ENCODE measurements at places on chromosomes 7 and 10. TPM values are rescaled to one million over a fixed set of nuclear protein-coding genes. Genes with fewer than 3 reads are reported as not detected.
A peak's percentile ranks its signal among the peaks of the same experiment; 100 is the strongest.

ABCC2 gene
- polyA plus RNA-seq: 2.4 TPM

EBF3 gene
- polyA plus RNA-seq: 5.1 TPM

MOGAT3 gene
- polyA plus RNA-seq: not detected

RASA4 gene
- 74.3 TPM for polyA plus RNA-seq

KCND2 gene
- 0.20 TPM for polyA plus RNA-seq

TEX36 gene
- polyA plus RNA-seq: not detected

TMEM139 gene
- 1.2 TPM for polyA plus RNA-seq

PRPS1L1 gene
- polyA plus RNA-seq: not detected

DNA sequence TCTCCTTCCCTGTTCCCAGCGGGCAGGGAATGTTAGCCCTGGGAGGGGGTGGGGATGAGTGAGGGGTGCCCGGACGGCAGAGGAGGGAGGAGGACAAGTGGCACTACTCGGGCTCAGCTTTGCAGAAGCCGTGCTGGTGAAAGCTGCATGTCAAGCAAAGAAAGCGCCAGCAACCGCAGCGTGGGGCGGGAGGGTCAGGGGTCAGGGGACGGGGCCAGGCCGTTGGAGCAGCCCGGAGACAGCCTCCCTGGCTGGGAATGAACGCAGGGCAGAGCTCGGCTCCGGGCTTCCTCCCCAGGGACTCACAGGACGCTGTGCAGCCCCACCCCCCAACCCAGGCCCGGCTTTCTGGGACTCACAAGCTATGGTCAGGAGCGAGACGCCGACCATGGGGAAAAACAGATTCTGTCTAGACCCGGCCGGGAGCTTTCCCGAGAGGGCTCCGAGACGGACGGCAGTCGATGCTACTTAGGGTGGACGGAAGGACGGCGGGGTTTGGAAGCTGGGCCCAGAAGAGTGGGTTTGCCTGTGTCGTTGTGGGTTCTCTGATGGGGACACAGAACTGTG, 113.4 kb downstream of the VIPR2 start:
- no peak for DNase-seq

DNA sequence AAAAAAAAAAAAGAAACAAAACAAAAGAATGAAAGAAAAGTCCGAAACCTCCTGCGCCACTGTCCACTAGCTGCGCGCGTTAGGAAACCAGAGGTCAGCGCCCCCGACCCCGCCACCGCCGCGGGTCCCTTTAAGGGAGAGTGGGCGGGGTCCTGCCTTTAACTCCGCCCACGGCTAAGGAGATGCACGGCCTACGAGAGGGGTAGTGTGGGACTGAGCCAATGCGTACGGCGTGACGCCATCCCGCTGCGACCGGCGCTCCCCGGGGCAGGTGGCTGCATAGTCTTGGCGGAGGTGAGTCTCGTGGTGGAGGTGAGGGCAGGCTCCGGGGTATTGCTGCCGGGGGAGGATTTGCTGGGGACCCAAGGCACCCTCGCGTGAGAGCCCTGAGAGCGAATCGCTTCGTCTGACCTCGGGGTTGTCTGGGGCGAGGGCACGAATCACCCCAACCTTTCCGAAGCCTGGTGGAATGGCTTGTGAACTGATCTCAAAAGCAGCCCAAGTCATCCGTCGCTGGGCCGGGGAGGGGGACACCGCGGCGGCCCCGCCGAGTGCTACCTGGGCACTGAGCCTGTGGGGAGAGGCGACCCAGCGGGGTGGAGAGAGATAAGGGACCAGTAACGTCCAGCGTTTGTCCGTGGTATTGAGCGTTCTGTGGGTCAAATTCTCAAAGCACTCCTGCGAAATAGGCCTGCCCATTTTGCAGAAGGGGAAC, at the start of gene MRPS17:
TSS of gene MRPS17 (plus strand) at position 241 of the 715 bp plus-strand sequence. CDS start 1,319 bp downstream, outside the sequence.
- peak; percentile 78 for DNase-seq

- peak; percentile 29 for DNase-seq
Observed at GRCh38 chr7:108415821-108416536, 40.3 kb downstream of the NRCAM start.

DNA sequence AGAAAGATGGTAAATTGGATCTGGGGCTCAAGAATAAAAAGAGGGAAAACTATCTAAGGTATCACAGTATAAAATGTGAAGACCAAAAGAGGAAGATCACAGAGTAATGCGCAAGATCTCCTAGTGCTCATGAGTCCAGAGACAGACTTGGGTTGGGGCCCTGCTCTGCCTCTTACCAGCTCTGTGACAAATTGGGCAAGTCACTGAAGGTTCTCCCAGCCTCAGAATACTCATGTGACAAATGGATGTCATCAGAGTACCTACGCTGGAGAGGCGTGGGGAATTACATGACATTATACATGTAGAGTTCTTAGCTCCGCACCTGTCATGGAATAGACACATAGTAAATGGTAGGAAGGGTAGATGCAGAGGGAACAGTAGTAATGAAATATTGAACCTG, 124.4 kb downstream of the DOCK4 start:
- no peak for DNase-seq

DNA sequence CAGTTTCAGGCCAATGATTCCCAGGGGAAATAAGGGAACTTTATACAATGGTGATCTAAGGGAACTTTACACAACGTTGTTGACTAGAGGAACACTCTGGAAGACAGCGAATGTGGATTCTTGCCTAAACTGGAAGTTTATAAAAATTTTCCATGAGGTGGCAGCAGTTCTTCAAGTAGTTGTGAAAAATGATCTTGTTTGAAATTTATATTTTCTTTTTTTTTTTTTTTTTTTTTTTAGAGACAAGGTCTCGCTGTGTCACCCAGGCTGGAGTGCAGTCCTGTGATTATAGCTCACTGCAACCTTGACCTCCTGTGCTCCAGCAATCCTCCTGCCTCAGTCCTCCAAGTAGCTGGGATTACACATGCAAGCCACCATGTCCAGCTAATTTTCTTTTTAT, 32.1 kb upstream of the GTF2I start:
- DNase-seq: no peak

GRCh38 chr7:70738151-70738885, 393.6 kb upstream of the GALNT17 start:
- peak; percentile 39 for DNase-seq

DNA sequence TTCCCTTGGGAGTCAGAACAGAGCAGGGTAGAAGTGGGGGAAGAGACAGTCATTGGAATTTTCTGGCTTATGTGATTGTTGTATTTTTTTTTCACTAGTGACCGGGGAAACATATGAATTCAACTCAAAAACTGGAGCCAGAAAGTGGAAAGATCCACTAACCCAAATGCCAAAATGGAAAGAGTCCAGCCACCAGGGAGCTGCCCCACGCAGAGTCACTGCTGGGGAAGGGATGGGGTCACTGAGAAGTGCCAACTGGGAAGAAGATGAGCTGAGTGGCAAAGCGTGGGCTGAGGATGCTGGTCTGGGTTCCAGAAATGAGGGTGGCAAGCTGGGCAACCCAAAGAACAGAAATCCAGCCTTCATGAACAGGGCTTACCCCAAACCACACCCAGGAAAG, 69.2 kb downstream of the CDHR3 start:
- DNase-seq: no peak

- no peak for DNase-seq
Observed at GRCh38 chr10:3893901-3894563, 109.0 kb upstream of the KLF6 start.

DNA sequence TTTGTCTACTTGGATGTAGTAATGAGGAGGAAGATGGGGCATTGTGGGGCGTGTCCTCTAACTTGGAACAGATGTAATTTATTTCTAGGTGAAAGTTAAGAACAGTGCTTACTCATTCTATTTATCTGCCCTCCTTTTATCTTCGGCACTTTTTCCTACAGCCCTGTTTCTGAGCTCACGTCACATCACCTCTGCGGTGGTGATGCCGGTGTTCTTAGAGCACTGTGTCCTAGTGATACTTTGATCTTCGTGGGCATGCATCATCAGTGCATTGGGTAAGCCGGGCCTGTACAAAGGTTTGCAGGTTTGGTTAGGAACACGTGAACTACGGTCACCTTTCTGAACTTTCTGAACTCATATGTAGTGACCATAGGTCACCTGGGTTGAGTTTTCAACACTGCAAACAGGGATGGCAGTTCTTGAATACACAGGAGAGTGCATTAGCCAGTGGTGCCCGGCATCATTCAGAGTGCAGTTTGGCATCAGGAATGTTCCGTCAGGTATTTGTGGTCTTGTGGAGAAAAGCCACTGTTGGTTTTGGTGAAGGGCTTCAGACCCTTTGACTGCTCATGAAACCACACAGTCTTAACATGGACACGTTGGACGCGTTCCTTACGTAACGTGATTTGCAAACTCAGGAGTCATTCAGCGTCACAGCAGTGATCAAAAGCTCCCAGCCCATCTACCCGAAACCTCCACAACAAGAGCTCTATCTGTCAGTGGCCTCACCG, 5.6 kb downstream of the POR start:
- no peak for DNase-seq

GRCh38 chr10:68924593-68924992, 23.5 kb downstream of the DDX50 start:
- DNase-seq: no peak

DNA sequence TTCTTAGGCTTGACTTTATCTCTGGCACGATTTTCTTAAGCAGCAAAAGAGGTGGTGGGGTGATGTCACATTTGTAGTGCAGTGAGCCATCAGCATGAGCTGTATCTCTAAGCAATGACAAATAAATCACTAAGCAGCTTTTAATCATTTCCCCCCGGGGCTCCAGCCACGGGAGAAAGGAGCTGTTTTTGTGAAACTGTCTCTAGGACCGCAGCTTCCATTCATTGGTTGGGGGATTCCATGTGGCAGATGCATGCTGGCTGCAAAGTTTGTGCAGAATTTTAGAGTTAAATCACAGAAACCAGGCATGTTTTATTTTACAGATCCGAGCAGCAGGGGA, 464 bp downstream of the KIAA1217 start:
- DNase-seq: no peak

GRCh38 chr7:42103456-42103855, 133.6 kb downstream of the GLI3 start:
- no peak for DNase-seq

DNA sequence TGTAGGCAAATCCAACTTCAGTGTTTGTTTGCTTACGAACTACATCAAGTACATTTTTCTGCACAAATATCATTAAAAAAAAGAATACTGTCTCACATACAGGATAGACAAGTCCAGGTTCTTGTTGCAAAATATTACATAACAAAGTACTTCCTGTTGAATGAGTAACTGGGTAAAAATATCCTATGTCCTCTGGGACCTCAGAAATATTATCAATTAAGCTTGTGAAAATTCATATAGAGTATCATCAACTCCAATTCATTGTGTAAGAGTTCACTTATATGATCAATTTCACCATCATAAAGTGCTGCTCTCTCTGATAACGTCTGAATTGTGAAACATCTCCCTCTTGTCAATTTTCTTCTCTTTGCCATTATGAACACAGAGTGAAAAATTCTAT, 22.6 kb downstream of the HERC4 start:
- DNase-seq: no peak

GRCh38 chr10:13959443-13960359, 371.0 kb downstream of the FRMD4A start:
- DNase-seq: no peak

- DNase-seq: no peak
Observed at GRCh38 chr7:13821152-13821787, 168.2 kb downstream of the ETV1 start.
